ENCODE measurements at places on chromosomes 7 and 10.
A peak's percentile ranks its signal among the peaks of the same experiment; 100 is the strongest.

DNA sequence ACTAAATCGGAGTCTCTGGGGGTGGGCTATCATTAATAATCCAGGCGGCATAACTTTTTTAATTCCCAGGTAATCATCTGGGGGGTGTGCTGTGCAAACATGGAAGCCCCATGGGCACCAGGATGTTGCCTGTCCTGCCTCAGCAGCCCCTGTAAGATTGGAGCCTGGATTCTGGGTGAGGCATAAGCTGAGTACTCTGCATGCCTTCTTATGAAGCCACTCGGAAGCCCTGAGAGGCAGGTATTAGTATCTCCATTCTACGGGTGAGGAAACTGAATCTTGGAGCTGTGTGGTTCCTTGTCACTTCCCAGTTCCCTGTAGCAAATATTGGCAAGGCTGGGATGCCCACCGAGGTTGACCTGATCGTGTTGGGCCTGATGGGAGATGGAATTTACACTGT lies 7.4 kb upstream of the OPN4 start:
- H3K4me3 ChIP-seq = no peak overlapping the region
- no peaks in the 10 kb centered on the region for H3K4me1 ChIP-seq
- no peaks in the 10 kb centered on the region for H3K27me3 ChIP-seq
- no peak for DNase-seq
- H3K27ac ChIP-seq = no peak overlapping the region

- no peak overlapping the region for H3K27ac ChIP-seq
- no peaks in the 10 kb centered on the region for H3K4me1 ChIP-seq
- DNase-seq = no peak
- H3K27me3 ChIP-seq = no peaks in the 10 kb centered on the region
These were observed 27.0 kb downstream of the DLD start for GRCh38 chr7:107917763-107918651.

DNA sequence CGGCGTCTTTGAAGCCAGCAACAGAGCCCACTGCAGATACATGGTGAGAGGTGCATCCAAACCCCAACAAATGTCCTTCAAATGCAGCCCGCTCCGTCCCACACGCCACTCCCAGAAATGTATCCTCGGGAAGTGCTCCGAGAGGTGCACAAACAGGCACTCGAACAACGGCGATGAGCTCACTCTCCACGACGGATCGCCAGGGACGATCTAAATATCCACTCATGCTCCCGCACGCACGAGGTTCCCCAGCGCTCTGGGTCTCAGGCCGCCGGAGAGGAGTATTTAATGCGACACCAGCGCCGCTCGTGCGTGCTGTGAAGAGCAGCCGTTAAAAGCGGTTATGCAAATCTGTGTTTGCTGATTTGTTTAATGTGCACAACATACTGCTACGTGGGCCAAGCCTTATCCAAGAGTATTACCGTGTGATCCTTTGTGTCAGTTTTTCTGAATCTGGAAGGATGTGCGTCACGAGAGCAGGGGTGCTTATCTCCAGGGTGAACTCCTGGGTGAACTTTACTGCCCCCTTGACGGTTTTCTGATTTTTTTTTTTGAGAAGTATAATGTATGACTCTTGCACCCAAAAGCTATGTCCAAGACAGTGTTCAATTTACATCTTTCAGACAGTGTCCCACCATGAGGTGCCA lies 48.5 kb upstream of the PPP2R2D start:
- DNase-seq = no peak
- H3K4me1 ChIP-seq = no peaks in the 10 kb centered on the region
- H3K27me3 ChIP-seq = no peaks in the 10 kb centered on the region
- H3K27ac ChIP-seq = no peak overlapping the region

- peaks cover 22% of the 10 kb centered on the region for H3K27me3 ChIP-seq
- H3K36me3 ChIP-seq = no peaks in the 10 kb centered on the region
- H3K4me3 ChIP-seq = peak within 1 kb of the TSS; percentile 28
- H3K27ac ChIP-seq = no peak within 1 kb of the TSS
These were observed at the start of gene JAKMIP3 for GRCh38 chr10:132065491-132066105. TSS of gene JAKMIP3 (plus strand) at chr10:132065946. CDS start at chr10:132104809, 38,863 bp downstream.

GRCh38 chr10:10804061-10804460 lies 213.6 kb upstream of the CELF2 start:
- DNase-seq = no peak
- H3K4me1 ChIP-seq = peaks cover 7% of the 10 kb centered on the region
- no peaks in the 10 kb centered on the region for H3K36me3 ChIP-seq
- no peak overlapping the region for H3K27ac ChIP-seq
- H3K4me3 ChIP-seq = no peak overlapping the region

- H3K27me3 ChIP-seq = no peaks in the 10 kb centered on the region
- no peaks in the 10 kb centered on the region for H3K36me3 ChIP-seq
- no peak overlapping the region for H3K27ac ChIP-seq
- peaks cover 35% of the 10 kb centered on the region for H3K4me1 ChIP-seq
These were observed 19.0 kb upstream of the ANKRD2 start for GRCh38 chr10:97553575-97554031.

GRCh38 chr7:711922-712380 lies 14.5 kb upstream of the DNAAF5 start:
- DNase-seq = no peak
- no peaks in the 10 kb centered on the region for H3K27me3 ChIP-seq

- no peak overlapping the region for H3K27ac ChIP-seq
- H3K27me3 ChIP-seq = no peaks in the 10 kb centered on the region
- no peaks in the 10 kb centered on the region for H3K4me1 ChIP-seq
- H3K4me3 ChIP-seq = no peak overlapping the region
- DNase-seq = no peak
These were observed 1.6 kb downstream of the IDI2 start for GRCh38 chr10:1024103-1024502.

DNA sequence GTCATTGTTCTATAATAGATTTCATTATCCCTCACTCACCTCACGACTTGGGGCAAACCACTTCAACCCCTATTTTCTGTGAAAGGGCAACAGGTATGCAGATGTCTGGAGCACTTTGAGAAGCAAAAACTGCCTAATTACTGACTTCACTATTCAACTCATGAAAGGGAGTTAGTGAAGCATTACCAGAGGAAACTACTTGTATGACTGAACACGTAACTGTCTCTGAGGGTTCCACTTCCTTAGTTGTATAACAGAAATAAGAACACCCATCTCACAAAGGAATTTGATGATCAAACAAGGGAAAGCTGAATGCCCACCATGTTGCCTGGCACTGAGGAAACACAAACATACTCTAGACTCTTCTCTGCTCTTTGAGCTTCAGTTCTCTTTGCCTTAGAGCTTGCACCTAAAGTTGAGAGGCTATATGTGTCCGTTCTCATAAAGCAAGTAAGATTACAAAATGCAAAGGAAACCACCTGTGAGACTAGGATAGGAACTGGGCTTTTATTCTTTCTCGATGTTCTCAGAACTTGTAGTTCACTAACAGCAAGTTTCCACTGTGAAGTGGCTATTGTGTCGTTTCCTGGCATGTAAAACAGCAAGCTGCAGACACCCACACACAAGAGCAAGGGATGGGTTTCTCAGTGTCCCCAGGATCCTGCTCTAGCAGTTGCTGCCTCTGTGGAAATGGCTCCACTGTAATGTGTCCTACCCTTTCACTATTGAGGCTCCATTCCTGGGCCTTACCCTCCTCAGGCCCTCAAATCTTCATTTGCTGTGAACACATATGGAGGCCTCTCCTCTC lies 2.6 kb downstream of the TMEM243 start:
- no peak overlapping the region for H3K4me3 ChIP-seq
- H3K36me3 ChIP-seq = no peaks in the 10 kb centered on the region
- H3K4me1 ChIP-seq = no peaks in the 10 kb centered on the region

GRCh38 chr10:69567920-69568319 lies 5.3 kb downstream of the NEUROG3 start:
- no peak overlapping the region for H3K27ac ChIP-seq
- no peaks in the 10 kb centered on the region for H3K36me3 ChIP-seq
- peaks cover 40% of the 10 kb centered on the region for H3K4me1 ChIP-seq
- no peak overlapping the region for H3K4me3 ChIP-seq
- DNase-seq = peak; percentile 92

DNA sequence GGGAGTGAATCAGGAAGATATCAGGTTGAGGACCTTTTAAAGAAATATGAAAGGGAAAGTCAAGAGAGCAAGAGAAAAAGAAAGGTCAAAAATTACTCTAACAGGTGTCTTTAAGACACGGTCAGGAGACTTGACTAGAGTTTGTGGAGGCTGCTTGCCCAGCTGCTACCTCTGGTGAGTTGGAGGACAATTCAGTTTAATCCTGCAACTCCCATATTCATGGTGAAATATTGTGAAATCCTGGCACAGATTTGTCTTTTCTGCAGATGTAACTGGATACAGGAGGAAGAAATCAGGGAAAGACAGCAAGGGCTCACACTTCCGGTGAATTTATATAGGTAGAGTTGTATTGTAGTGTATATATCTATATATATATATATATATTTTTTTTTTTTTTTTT lies 93.5 kb downstream of the AKAP9 start:
- H3K27me3 ChIP-seq = no peaks in the 10 kb centered on the region
- DNase-seq = no peak
- H3K4me3 ChIP-seq = no peak overlapping the region
- peaks cover 13% of the 10 kb centered on the region for H3K4me1 ChIP-seq
- peaks cover 25% of the 10 kb centered on the region for H3K36me3 ChIP-seq

- no peak for DNase-seq
- H3K27me3 ChIP-seq = no peaks in the 10 kb centered on the region
- H3K27ac ChIP-seq = no peak overlapping the region
- peaks cover 33% of the 10 kb centered on the region for H3K4me1 ChIP-seq
- no peaks in the 10 kb centered on the region for H3K36me3 ChIP-seq
- H3K4me3 ChIP-seq = no peak overlapping the region
These were observed 17.9 kb upstream of the MTERF1 start for GRCh38 chr7:91898240-91898992.

- no peak for DNase-seq
- no peak overlapping the region for H3K4me3 ChIP-seq
- no peaks in the 10 kb centered on the region for H3K27me3 ChIP-seq
- H3K4me1 ChIP-seq = peaks cover 4% of the 10 kb centered on the region
These were observed 216.8 kb downstream of the PTEN start for GRCh38 chr10:88080213-88080612.

GRCh38 chr10:11593612-11594011 lies 17.8 kb downstream of the USP6NL start:
- H3K4me1 ChIP-seq = peaks cover 20% of the 10 kb centered on the region
- H3K36me3 ChIP-seq = no peaks in the 10 kb centered on the region
- H3K4me3 ChIP-seq = no peak overlapping the region
- DNase-seq = no peak
- H3K27me3 ChIP-seq = no peaks in the 10 kb centered on the region

DNA sequence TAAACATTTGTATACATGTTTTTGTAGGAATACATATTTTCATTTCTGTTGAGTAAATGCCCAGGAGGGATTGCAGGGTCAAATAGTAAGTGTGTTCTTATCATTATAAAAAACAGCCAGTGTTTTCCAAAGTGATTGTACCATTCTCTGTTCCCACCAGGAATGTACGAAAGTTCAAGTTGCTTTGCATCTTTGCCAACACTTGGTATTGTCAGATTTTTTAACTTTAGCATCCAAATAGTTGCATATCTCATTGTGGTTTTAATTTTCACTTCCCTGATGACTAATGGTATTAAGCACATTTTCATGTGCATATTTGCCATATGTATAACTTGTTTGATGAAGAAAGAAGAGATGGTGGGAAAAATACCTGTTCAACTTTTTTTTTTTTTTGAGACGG lies 213.9 kb downstream of the ZNF365 start:
- no peak overlapping the region for H3K4me3 ChIP-seq
- no peaks in the 10 kb centered on the region for H3K36me3 ChIP-seq
- H3K4me1 ChIP-seq = no peaks in the 10 kb centered on the region
- no peaks in the 10 kb centered on the region for H3K27me3 ChIP-seq
- no peak for DNase-seq

DNA sequence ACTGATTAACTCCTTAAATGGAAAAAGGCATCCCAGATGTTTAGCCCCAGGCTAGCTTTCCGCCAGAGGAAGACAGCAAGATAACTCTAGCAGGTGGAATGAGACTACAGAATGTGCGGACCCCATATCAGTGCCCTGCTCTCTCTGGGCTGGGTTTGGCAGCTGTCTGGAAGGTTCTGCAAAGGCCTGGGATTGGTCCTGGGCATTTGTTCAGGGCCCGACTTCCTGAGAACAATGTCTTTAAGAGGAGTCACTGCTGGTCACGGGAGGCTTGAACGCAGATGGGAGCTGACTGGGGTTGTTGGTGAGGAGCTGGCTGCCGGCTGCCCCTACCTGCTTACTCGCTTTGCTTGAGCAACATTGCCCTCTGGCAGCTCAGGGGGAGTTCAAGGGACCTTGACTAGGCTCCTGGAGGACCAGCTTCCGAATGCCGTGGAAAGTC lies 130.6 kb upstream of the BTBD16 start:
- peaks cover 6% of the 10 kb centered on the region for H3K4me1 ChIP-seq
- H3K36me3 ChIP-seq = no peaks in the 10 kb centered on the region
- H3K4me3 ChIP-seq = no peak overlapping the region
- no peak overlapping the region for H3K27ac ChIP-seq
- no peak for DNase-seq

GRCh38 chr7:1122832-1123501 lies 35.1 kb downstream of the GPER1 start:
- H3K27ac ChIP-seq = peak overlapping the region; percentile 46
- no peak overlapping the region for H3K4me3 ChIP-seq
- DNase-seq = no peak

DNA sequence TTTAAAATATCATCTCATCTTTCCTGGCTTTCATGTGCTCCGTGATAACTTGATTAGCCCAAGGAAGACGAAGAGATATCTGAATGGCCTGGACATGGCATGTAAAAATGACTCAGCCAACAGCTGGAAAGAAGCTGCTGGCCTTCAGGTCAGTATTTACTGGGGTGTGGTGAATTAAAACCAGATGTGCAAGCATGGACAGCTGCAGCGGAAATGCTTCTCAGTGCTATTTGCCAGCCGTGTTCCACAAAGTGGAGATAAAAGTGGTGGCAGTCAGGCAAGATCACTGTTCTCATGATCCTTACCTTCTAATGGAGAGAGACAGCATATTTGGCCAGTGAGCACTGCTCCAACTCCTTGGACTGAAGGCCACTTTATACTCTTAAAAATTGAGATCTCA lies 203.1 kb upstream of the VSTM2A start:
- no peaks in the 10 kb centered on the region for H3K27me3 ChIP-seq
- no peaks in the 10 kb centered on the region for H3K36me3 ChIP-seq
- no peaks in the 10 kb centered on the region for H3K4me1 ChIP-seq
- H3K27ac ChIP-seq = no peak overlapping the region

GRCh38 chr7:41900532-41900931 lies 197.6 kb upstream of the INHBA start:
- no peak overlapping the region for H3K27ac ChIP-seq
- H3K36me3 ChIP-seq = no peaks in the 10 kb centered on the region
- H3K4me3 ChIP-seq = no peak overlapping the region
- no peaks in the 10 kb centered on the region for H3K27me3 ChIP-seq

DNA sequence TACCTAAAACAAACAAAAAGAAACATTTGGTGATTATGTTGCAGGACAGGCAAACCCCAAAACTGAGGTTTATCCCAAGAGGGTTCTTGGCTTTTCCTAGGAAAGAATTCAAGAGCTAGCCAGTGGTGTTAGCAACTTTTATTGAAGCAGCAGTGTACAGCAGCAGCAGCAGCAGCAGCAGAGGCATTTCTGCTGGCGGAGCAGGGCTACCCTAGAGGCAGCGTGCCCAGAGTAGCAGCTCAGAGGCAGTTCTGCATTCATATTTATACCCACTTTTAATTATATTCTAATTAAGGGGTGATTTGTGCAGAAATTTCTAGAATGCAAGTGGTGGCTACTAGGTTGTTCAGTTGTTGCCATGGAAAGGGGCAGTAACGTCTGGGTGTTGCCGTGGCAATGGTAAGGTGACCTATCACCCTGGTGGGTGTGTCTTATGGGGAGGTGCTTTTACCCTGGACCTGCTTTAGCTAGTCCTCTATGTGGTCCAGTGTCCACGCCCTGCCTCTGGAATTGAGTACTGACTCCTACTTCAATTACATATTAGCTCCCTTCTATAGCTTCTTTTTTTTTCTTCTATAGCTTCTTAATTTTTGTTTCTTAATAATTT lies 53.9 kb downstream of the VCL start:
- H3K4me3 ChIP-seq = no peak overlapping the region
- H3K27me3 ChIP-seq = no peaks in the 10 kb centered on the region
- peak overlapping the region; percentile 0 for H3K27ac ChIP-seq
- H3K36me3 ChIP-seq = no peaks in the 10 kb centered on the region

All from neural progenitor cell (in vitro differentiated cells).